Gastrocnemius medialis (tissue), 4 donors: ENCODE measurements at places on chromosomes 5 and 9.

- no peak for DNase-seq
Measured at GRCh38 chr9:98057138-98057799, 737 bp downstream of the NANS start.

DNA sequence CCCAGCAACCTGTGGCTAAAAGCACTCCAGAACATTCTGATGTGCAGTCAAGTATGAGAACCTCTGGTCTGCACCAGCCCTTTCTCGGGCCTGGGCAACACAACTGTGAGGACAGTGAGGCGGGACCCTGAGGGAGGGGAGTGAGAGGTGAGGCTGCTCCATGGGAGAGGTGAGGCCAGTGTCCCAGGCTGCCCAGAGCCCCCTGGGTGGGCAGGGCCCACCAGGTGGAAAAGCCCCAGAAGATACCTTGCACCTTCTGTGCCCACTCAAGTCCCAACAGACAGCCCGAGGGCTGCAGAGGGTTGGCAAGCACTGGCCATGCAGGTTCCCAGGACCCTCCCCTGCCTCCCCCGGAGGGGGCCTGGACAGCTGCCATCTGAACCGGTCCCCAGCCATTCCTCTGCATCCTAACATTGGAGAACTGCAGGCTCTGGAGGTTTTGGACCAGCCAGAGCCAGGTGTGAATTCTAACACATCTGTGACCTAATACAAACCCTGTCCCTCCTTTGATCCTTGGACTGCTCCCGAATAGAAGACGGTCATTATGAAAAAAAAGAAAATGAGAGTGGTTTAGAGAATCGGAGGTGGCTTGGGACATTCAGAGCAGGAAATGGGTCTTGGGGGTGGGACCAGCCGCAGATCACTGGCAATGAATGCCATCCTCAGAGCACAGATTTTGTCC, 57.0 kb downstream of the DUSP1 start:
- DNase-seq: no peak

GRCh38 chr9:27385606-27386322, 88.8 kb upstream of the EQTN start:
- DNase-seq: no peak

DNA sequence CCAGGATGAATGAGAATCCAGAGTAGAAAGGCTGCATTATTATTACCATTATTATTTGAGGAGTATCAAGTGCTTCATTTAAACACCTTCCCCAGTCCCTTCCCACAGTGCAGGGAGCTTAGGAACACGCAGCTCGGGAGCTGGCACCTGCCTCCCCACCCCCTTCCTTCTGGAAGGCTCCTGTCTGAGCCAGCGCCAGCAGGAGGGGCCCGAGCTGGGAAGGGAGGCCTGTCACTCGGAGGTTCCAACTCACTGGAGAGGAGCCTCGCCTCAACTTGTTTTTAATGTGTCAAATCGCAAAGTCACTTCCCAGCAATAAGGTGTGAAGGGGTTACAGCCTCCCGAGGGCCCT, 156.4 kb upstream of the IRX4 start:
- DNase-seq: no peak

DNA sequence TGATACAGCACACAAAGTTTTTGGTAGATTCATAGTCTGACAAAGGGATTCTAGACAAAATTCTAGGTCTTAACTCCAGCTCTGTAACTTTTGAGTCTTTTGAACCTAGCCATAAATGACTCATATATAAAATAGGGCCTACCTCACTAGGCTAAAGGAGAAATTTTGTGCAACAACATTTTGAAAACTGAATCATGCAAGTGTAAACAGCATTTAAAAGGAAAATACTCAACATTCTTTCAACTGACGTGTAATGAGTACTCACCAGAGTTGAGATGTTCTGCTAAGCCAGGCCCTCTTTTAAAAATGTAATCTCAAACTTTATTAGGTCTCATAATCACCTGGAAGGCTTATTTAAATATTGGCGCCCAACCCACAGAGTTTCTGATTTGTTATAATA, 113.2 kb downstream of the STK32A start:
- no peak for DNase-seq

DNA sequence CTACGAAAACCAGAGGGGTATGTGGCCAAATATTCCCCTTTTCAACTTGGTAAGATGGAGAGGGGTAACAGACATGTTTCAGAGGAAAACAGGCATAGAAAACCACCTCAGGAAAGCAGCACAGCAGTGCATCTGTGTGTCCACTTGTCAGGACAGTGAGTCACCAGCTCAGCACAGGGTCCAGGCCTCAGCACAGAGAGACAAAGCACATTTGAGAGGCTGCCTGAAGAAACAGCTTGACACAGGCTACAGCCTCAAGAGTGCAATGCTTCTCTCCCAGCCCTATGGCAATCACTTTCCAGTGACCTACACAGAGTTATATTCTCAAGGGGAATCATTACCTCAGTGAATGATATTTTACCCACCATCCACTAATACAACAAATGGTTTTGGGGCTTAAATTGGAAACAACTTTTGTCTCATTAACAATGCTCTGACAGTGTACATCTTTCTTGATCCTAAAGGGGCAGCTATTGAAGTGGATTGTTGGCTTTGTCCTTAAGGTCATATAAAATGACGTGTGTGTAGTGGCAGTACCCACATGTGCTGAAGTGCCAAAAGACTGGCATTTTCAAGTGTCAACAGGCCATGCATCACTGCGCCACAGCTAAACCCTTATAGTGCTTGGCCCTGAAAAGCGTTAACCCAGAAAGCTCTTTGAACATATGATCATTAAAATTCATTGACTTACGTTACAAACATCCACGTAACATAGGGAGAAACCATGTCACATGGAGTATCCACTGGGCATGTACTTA, 46.4 kb downstream of the ERMP1 start:
- no peak for DNase-seq

- DNase-seq: peak; percentile 44
Measured at GRCh38 chr5:16550316-16550952, 66.4 kb downstream of the RETREG1 start.

DNA sequence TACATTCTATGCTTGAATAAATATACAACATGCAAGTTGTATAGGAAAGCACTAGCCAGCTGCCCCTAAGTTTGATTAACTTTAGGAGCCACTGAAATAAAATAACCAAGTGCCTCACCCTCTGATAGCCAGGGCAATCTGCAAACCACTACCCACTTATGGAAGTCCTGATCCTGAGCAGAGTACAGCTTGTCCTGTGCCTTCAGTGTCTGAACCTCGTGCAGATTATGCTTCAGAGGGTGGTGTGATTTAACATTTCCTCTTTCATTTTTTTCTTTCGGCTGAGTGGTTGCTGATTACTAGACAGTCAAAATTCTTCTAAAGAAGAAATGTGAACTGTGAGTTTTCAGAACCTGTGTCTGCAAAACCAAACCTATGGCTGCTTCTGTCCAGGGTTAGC, 327.7 kb downstream of the PIK3R1 start:
- no peak for DNase-seq

DNA sequence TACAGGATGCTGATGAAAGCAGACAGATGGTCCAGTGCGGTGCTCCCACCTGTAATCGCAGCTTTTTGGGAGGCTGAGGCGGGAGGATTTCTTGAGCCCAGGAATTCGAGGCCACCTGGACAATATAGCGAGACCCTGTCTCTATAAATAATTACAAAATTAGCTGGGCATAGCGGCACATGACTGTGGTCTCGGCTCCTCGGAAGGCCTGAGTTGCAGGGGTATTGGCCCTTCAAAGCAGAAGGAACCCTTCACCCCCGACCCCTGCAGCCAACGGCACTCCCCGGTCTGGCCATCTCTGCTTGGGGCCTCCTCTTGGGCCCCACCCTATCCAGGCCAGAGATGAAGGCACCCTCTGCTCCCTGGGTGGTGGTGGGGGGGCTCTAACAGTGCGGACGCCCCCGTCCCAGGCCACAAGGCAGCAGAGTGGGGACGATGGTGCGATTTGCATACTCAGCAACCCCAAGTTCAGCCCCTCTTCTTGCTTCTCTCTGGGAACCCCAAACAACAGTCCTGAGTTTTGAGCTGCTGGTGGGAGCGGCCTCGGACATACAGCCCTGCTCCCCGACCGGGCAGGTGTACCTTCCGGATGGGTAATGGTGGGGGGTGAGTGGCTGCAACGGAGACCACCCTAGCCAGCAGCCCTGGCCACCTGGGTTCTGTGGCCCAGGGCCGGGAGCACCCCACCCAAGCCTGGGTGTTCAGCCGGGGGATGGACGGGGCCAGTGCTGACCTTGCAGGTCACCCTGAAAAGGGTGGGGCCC, 50.7 kb downstream of the NACC2 start:
- DNase-seq: no peak

DNA sequence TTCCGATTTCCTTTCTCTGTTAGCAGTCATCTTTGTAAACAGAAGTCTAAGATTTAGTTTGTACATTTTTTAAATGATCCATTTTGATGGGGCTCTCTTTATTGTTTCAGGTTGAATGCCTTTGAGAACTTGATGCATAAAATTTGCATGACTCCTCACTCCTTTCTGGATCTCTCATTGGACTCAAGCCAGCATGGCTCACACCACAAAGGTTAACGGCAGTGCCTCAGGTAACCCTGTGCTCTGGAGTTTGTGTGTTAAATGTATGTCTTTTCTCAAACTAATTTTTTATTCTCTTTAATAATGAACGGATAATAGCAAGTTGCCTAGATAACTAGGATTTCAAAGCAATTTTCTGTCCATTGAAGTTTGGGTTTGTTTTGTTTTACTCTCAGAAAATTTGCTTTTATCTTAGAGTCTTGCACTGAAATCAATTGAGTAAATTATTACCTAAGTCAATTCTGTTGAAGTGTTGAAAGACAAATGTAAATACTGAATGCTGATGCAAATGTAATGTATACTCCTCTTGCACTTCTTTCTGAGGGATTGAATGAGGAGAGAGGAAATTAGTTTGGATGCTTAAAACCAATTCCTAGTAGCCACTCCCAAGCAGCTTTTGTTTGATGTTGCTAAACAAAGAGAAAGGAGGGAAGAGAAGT, 164.6 kb upstream of the DMRT1 start:
- DNase-seq: no peak

GRCh38 chr5:162209005-162209605, 141.5 kb downstream of the GABRG2 start:
- no peak for DNase-seq

GRCh38 chr5:172525996-172526360, 71.7 kb upstream of the SH3PXD2B start:
- no peak for DNase-seq

DNA sequence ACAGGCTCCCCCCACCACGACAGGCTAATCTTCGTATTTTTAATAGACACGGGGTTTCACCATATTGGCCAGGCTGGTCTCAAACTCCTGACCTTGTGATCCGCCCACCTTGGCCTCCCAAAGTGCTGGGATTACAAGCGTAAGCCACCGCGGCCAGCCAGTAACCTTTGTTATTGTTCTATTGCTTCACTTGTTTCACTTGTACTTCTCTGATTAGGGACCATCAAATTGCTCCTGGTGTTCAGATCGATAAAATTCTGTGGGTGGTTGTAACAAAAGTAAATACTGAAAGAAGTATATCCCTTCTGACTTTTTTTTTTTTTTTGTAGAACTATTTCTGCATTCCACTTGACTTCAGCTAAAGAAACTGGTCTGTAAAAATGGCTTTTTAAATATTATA, 445.5 kb upstream of the CDH10 start:
- no peak for DNase-seq

DNA sequence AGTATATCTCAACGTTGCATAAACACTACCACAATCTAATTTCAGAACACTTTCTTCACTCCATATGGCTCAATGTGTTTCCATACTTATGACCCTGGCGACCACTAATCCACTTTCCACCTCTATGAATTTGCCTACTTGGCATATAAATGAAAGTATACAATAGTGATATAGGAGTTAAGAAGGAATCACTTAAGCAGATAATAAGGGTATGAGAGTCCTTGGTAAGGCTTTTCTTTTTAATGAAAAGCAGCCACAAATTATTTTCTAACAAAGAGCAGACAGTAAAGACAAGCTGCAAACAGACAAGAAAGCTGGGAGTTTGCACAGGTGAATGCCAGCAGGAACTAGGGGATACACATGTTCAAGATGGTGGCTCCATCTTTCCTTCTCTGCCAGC, 615.1 kb upstream of the NUDT12 start:
- no peak for DNase-seq

DNA sequence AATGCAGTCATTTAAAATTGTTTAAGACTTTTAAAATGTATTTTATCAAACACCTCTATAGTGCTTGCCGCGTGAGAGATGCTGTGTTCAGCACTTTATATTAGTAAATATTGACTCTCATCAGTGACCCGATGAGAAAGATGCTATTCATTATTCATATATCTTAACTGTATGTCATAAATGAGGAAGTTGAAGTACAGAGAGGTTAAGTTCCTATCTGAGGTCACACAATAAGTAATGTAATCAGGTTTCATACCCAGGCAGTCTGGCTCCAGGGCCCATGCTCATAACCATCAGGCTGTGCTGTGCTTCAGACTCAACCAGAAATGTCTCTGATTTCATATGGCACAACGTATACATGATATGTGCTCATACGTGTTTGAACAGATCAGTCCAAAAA, 119.0 kb downstream of the SV2C start:
- no peak for DNase-seq

DNA sequence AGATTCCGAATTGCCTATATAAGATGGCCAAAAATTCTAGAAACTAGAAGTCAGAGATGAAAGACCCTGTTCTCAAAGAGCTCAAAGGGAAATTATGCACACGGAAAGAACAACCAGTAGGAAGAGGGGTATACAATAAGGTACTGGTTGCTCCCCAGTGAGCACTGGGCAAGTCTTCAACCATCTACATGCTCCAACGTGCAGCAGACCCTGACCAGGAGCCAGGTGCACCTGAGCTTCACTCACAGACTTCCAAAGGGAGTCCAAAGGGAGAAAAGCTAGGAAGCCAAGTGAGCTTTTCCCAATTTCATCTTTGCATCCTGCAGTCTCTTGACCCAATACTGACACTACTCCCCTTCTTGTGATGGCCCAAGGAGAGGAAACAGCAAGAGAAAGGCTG, 3.9 kb downstream of the REEP5 start:
- DNase-seq: no peak

DNA sequence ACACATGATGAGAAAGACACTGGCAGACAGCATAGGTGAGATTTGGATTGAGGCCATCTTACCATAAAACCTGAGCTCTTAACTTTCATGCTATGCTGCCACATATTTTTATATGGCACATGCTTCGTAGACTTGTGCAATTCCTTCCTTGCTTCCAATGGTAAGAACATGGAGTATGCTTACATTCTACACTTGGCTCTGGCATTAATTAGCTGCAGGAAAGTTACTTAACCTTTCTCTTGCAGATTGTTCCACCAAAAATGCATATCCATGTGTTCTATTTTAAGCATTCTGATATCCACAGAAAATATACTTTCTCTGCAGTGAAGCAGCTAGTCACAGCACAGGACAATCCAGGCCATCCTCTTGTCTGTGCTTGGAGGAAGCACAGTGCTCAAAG, 119.4 kb downstream of the MPDZ start:
- DNase-seq: no peak

DNA sequence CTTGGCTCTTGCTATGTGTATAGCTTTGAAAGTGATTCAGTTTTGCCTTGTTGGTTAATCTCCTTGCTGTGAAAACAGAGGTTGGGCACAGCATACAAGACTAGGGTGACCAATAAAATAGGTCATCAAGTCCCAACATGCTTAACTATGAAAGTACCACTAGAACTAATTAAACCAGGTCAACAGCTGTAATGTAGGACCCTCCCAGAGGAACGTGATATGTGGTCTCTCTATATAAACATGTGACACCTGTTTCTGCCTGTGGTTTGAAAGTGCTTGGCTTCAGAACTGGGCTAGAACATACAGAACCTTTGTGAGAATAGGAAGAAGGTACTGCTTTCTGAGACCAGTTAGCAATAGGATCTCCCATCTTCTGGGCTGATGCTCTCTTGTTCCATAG, 297.1 kb downstream of the FBXL7 start:
- no peak for DNase-seq
